ENCODE measurements at places on chromosomes 12 and 14.

DNA sequence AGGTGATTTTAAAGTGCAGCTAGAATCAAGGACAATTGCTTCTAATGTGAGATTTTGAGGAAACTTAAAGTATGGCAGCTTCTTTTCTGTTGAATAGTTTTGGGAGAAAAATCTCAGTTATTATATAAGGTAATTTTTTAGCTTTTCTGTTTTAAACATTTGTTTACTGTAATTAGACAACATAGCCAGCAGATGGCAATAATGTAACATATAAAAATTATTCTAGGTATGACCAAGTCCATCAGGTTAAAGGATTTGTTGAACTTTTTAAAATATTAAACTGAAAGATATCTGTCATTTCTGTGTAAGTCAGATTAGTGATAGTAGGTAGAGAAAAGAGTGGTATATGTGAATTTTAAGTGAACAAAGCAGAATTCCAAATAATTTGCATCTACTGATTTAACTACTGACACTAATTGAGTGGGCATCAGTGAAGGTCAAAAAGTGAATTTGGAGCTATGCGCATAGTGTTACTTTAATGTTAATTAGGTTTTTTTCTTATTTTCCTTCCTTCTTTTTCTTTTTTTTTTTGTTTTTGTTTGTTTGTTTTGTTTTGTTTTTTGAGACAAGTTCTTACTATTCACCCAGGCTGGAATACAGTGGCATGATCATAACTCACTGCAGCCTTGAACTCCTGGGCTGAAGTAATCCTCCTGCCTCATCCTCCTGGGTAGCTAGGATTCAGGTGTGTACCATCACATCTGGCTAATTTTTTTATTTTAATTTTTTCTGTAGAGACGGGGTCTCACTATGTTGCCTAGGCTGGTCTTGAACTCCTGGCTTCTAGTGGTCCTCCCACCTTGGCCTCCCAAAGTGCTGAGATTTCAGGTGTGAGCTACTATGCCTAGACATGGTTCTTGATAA is 18.6 kb downstream of the PRORP start:
- no peak for DNase-seq

DNA sequence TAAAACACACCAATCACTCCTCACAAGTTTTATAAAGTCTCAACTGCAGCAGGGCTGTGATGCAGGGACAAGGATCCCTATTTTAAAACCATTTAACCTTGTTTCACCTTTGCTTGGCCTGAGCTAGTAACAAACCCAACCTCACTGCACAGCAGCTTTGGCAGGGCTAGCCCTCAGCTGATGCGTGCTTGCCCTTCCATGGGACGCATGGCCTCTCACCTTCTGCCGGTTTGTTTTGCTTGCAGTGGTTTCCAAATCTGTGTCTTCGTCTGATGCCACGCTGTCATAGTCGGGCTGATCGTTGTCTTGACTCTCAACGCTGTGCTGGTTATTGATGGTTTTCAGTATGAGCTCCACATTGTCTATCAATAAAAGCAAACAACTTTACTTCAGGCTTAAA is 43.3 kb downstream of the GIT2 start:
- DNase-seq, result no peak

- DNase-seq, result no peak
Measured at GRCh38 chr12:58395056-58395455, 453.7 kb downstream of the ATP23 start.

DNA sequence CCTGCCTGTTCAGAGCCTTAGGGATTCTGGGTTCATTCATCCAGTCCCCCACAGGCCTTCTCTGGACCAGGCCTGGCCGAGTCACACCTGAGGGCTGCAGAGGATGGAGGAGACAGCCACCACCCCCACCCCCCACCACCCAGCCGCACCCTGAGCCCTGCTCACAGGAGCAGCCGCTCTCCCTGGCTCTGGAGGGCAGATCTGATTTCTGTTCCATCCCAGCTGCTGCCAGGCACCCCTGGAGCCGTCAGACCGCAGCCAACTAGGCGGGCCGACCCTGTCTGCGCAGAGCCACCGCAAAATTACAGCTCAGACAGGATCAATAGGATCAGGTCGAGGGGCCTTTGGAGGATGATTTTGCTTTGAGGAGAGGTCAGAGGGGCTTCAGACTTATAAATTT is 154.6 kb upstream of the MYL2 start:
- no peak for DNase-seq

DNA sequence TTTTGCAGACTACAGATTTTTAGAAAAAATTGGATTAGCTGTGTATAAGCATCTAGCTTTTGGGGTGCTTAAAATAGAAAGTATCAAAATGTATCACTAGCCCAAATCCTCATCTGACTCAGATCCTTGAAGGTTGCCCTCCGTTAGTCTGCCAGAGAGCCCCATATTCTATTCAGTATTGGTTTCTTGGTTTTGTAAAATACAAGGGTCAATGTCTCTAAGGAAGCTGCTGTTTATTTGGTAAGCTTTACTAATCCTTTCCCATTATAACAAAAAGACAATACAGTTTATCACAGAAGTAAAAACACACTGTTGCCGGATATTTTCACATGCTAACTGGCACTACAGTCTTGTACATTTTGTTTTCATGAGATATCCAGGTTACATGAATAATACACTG is 92.8 kb upstream of the PTHLH start:
- DNase-seq, result no peak

DNA sequence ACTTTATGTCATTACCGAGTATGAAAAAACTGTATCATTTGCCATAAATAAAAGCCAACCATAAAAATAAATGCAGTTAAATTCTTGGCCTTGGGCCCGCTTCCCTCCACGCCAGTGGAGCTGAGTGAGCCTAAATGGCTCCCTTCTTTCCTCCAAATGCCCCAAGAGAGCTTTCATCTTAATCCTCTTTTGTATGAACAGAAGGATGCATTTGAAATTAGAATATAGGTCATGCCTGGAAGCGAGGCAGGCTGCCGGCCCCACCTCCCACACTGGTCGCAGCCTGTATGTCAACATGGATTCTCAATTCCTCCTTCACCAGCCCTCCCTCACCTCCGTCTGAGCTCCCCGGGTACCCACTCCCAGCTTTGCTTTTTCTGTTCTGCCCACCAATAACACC is 245.7 kb downstream of the SLC15A4 start:
- no peak for DNase-seq

GRCh38 chr12:132535019-132535418 is 45.1 kb downstream of the FBRSL1 start:
- no peak for DNase-seq

DNA sequence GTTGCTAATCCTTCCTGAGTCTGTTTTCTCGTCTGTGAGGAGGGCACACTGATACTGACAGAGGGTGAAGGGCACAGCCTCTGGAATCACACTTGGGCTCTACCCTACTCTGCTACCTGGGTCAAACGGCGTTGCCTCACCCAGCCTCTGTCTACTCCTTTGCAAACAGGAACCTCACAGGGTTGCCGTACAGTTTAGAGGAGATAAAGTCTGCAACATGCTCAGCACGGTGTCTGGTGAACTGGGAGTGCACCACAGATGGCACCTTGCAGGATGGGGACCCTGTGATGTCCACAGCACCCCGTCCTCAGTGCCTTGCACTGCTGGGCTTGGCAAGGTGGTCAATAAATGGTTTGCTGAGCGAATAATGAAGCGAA is 38.3 kb downstream of the TESC start:
- DNase-seq, result no peak

GRCh38 chr12:12799163-12799920 is 13.8 kb upstream of the DDX47 start:
- DNase-seq, result no peak

DNA sequence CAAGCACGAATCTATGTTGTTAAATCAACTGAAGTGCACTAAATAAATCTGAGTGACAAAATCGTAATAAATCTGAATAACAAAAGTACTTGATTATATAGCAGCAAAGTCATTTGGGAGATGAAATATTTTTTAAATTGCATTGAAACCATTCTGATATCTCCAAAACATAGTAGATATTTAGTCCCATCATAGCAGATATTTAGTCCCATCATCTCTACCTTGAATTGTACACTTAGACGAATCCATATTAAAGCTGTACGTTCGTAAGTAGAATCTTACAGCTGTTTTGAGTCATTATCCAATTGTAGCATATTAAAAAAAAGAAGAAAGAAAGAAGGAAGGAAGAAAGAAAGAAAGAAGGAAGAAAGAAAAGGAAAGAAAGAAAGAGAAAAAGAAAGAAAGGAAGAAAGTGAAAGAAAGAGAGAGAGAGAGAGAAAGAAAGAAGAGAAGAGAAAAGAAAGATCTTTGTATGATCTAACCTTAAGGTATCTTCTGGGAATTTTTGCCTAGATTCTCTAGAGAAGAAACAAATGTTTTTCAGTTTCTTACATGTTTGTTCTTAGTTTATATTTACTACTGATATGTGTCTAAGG is 2.6 kb downstream of the DCN start:
- DNase-seq, result no peak

GRCh38 chr14:76313303-76313702 is 62.6 kb upstream of the ESRRB start:
- no peak for DNase-seq

GRCh38 chr12:132384916-132385774 is 55.8 kb upstream of the GALNT9 start:
- DNase-seq, result no peak

- DNase-seq, result peak; percentile 94
Measured at GRCh38 chr12:57459055-57459749, 383 bp upstream of the GLI1 start.

GRCh38 chr12:22640851-22641250 is 15.9 kb downstream of the ETNK1 start:
- DNase-seq, result no peak

DNA sequence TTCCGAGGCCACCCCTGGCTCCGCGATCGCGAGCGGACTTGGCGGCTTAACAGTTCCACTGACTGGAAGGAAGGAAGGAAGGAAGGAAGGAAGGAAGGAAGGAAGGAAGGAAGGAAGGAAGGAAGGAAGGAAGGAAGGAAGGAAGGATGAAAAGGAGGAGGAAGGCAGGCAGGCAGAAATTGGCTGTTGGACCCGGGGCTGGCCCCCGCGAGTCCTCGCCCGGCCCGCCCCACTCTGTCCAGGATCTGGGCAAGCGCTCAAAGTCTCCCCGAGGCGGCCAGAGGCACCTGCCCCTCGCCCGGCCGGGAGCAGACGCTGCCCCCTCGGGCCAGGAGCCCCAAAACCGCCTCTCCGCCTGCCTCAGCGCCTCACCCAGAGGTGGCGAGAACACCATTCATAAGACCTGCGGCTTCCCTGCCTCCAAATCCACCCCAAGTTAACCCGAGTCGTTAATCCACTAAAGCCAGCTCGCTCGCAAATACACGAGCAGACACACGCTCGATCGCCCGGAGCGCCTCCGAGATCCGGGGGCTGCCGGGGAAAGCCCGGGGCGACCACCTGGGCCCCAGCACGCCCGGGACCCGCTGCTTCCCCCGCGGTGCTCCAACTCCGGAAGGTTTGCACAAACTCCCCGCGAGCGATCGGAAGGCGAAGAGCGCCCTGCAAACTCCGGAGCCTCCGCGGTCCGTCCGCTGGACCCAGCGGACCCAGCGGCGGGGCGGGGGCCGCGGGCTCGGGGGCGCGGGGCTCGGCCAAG is 844 bp downstream of the DPF3 start:
- DNase-seq, result no peak

GRCh38 chr14:65585216-65585615 is 172.7 kb downstream of the FUT8 start:
- DNase-seq, result no peak

- no peak for DNase-seq
Measured at GRCh38 chr12:12877153-12877768, 14.1 kb upstream of the GPRC5A start.

DNA sequence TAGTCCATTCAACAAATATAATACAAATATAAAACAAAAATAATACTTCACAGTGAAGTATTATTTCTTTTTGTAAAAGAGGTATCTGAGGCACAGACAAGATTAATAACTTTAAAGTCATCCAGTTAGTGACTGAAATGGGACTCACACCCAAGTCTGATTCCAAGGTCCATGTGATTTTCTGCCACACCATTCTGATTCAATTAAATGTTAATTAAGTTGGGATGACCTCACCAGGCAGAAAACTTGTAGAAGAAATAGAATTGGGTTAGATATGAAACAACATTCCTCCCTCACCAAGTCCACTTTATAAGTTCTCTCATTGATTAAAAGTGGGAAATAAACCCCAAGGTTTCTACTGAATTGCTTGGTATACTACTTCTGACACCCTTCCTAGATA is 34.4 kb downstream of the DIO2 start:
- DNase-seq, result no peak

DNA sequence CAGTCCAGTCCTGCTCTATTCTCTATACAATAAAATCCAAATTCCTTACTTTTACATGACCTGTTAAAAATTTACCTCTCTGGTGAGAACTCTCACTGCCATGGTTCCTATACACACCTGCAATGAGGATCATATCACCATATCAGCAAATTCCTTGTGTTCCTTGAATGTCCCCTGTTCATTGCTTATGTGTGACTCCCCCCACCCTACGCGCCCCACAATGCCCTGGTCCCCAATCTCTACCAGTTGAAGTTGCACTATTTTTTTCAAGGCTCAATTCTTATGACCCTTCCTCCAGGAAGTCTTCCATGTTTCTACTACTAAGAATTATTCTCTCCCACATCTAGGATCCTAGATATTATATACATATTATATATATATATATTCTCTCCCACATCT is 82.2 kb upstream of the NEDD1 start:
- DNase-seq, result no peak

DNA sequence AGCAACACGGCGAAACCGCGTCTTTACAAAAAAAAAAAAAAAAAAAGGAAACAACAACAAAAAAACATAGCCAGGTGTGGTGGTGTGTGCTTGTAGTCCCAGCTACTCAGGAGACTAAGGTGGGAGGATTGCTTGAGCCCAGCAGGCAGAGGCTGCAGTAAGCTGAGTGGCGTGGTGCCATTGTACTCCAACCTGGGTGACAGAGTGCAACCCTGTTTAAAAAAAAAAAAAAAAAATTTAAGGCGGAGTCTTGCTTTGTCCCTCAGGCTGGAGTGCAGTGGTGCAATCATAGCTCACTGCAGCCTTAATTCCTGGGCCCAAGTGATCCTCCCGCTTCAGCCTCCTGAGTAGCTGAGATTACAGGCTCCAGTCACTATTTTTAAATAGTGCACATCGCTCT is 18.2 kb upstream of the FIGNL2 start:
- no peak for DNase-seq

DNA sequence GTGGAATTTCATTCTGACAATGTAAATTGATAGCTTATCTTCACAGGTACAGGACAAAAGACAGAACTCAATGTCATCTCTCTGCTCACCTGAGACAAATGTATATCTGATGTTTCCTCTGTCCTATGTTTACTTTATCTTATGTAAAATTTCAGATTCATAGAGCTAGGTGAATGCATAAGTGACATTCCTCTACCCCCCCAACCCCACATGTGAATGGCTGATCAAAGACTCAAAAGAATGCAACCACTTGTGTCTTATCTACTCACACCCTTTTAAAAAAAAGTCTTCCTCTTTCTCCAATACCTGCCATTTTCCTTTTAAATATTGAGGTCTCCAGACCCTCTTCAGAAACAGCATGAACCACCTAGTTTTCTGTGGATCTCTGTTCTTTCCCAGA is 736.6 kb upstream of the SEL1L start:
- DNase-seq, result no peak

- DNase-seq, result peak; percentile 49
Measured at GRCh38 chr12:113062502-113063395, 6.2 kb downstream of the DTX1 start.

- no peak for DNase-seq
Measured at GRCh38 chr12:14240873-14241220, 124.6 kb upstream of the ATF7IP start.
